ENCODE measurements at places on chromosomes 12 and 14. TPM values are rescaled to one million over a fixed set of nuclear protein-coding genes. Genes with fewer than 3 reads are reported as not detected.
A peak's percentile ranks its signal among the peaks of the same experiment; 100 is the strongest.

Gene ZC2HC1C
- total RNA-seq = 0.90 TPM

Gene SOX5
- 79.5 TPM for total RNA-seq

Gene PIK3C2G
- not detected for total RNA-seq

Gene MTA1
- total RNA-seq = 59.8 TPM

Gene TMTC1
- total RNA-seq = 16.1 TPM

DNA sequence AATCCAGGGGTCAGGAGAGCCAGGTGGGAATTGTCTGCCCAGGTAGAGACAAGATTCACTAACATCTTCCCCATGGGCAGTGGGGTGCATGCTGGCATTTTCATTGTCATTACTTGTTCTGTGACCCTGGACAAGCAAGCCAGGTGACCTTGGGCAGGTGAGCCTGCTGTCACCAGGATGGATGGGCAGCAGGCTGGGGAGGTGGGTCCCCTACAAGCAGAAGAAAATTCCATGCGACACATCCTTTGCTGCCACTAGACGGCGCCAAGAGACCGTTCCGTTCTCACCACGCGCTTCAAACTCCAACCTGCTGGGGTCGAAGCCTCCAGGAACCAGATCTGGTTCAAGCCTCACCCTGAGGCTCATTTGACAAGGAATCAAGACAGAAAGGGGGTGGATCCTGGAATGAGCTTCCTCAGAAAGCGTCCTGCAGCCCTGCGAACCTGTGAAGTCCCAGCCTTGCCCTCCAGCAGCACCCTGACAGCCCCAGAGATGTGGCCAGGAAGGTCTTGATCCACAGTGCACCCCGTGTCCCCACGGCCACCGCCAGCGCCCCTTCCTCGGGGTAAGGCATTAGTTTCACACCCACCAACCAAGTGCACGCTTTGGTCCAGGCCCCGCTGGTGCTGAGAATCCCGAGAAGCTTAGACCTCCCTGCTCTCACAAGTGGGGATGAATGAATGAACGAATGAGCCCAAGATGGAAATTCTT lies 3.2 kb upstream of the DYNC1H1 start:
- no peak overlapping the region for H3K4me3 ChIP-seq
- H3K4me1 ChIP-seq = peaks cover 5% of the 10 kb centered on the region
- peak; percentile 90 for DNase-seq
- no peaks in the 10 kb centered on the region for H3K36me3 ChIP-seq
- no peak overlapping the region for H3K27ac ChIP-seq

DNA sequence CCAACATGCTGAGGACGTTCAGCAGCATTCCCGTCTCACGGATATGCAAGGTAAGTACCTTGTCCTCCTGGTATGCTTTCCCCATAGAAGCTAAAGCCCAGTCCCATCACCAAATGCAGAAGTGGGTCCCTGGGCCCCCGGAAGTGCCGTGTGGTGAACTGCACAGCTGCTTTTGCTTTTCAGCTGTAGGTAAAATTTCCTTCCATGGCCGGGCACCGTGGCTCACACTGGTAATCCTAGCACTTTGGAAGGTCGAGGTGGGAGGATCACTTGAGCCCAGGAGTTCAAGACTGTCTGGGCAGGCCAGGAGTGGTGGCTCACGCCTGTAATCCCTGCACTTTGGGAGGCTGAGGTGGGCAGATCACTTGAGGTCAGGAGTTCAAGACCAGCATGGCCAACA lies 44.1 kb downstream of the HSP90AA1 start:
- H3K36me3 ChIP-seq = peaks cover 2% of the 10 kb centered on the region
- H3K4me1 ChIP-seq = no peaks in the 10 kb centered on the region
- DNase-seq = no peak

- no peak overlapping the region for H3K27ac ChIP-seq
- no peak for DNase-seq
- no peaks in the 10 kb centered on the region for H3K4me1 ChIP-seq
- H3K36me3 ChIP-seq = no peaks in the 10 kb centered on the region
- H3K27me3 ChIP-seq = no peaks in the 10 kb centered on the region
These were observed 1095.7 kb downstream of the FLRT2 start for GRCh38 chr14:86625637-86626036.

DNA sequence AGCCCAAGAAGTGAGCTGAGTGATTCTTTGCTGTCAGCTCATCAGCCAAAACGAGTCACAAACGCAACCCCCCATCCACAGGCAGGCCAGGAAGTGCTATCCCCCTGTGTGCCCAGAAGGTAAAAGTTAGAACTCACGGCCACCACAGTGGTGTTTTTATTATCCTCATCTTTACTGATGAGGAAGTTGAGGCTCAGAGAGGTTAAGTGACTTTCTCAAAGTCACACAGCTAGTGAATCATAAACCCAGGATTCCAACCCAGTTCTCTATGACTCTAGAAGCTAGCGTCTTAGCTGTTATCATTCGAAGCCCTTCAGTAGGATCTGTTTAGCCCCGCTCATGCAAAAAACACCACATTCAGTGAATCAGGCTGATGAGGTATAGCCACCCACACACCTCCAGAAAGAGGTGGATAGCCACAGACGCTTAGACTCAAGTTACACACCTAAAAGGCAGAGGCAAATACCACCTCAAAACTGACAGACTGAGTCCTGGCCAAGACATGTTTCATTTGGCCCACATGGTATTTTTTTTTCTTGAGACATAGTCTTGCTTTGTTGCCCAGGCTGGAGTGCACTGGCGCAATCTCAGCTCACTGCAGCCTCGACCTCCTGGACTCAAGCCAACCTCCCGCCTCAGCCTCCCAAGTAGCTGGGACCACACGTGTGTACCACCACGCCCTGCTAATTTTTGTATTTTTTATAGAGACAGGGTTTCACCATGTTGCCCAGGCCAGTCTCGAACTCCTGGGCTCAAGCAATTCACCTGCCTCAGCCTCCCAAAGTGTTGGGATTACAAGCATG lies 100.7 kb downstream of the SCARB1 start:
- DNase-seq = no peak
- no peaks in the 10 kb centered on the region for H3K36me3 ChIP-seq
- no peak overlapping the region for H3K27ac ChIP-seq
- H3K4me1 ChIP-seq = no peaks in the 10 kb centered on the region
- H3K4me3 ChIP-seq = no peak overlapping the region

Measured in neural progenitor cell (in vitro differentiated cells).